CD4-positive, alpha-beta T cell (primary cell): ENCODE measurements at places on chromosomes 3 and 15.

GRCh38 chr3:46061108-46061720 is 33.9 kb upstream of the XCR1 start:
- no peak for DNase-seq

GRCh38 chr15:51641490-51642130 is 19.0 kb upstream of the DMXL2 start:
- DNase-seq: no peak

DNA sequence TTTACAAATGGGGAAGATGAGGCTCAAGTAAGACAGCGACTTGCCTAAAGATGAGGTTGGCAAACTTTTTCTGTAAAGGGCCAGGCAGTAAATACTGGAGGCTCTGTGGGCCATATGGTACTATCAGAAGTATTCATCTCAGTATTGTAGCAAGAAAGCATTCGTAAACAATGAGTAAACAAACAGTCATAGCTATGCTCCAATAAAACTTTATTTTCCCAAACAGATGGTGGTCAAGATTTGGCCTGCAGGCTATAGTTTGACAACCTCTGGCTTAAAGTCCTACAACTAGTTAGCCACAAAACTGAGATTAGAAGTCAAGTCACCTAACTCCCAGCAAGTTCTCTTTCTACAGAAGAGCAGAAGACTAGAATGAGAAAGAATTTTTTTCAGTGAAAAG is 177.0 kb upstream of the NECTIN3 start:
- DNase-seq: no peak

GRCh38 chr15:73600413-73601335 is 32.5 kb downstream of the NPTN start:
- DNase-seq: no peak

DNA sequence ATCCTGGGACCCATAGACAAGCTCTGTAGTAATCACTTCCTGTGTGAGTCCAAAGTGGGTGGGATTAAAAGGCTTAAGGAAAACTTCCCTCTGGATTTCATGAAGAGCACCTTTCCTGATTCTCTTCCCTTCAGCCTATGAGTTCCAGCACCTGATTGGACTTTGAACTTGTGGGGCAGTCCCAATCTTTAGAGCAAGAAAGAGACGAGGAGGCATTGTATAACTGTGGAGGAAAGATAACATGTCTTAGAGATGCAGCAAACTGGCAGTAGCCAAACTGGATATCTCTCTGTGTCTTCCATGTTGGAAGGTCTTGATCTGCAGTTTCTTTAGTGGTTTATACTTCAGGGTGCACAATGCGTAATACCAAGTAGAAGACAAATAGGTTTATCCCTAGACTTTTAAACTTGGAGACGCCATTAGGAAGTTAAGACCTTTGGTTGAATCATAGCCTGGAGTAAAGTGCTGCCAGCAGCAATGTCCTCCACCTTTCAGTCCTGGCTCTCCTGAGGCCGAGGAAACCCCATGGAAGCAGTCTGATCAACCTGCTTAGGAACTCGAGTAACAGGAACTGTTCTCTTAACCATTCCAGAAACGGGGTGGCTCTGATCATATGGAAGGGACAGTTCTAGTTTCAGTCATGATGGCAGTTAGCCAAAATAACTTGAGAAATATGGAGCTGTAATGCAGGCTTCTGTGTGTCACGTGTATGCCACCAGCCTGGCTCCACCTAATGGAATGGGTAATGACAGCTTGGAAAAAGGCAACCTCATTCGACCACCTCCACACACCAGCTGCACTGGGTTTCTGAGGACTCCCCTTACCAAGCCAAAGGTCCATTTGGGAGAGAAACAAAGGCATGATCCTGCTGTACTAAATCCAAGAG is 4.7 kb downstream of the EIF1B start:
- DNase-seq: no peak

DNA sequence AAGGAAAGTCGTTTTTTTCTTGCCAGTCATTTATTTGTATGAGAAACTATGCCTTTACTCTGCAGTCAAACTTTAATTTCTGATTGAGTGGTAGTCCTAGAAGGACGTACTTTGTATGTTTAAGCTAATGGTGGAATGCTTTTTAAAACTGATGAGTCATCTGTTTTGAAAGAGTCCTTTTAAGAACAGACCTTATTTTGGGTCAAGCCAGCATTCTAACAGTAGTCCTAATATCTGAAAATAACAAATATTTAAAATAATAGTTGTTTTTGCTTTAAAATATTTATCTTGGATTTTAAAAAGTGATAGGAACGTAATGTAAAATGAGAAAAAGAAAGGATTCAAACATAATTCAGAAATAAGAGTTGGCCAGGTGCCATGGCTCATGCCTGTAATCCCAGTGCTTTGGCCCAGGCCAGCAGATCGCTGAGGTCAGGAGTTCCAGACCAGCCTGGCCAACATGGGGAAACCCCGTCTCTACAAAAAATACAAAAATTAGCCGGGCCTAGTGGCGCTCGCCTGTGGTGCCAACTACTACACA is 1.3 kb upstream of the LRRC58 start:
- DNase-seq: no peak

DNA sequence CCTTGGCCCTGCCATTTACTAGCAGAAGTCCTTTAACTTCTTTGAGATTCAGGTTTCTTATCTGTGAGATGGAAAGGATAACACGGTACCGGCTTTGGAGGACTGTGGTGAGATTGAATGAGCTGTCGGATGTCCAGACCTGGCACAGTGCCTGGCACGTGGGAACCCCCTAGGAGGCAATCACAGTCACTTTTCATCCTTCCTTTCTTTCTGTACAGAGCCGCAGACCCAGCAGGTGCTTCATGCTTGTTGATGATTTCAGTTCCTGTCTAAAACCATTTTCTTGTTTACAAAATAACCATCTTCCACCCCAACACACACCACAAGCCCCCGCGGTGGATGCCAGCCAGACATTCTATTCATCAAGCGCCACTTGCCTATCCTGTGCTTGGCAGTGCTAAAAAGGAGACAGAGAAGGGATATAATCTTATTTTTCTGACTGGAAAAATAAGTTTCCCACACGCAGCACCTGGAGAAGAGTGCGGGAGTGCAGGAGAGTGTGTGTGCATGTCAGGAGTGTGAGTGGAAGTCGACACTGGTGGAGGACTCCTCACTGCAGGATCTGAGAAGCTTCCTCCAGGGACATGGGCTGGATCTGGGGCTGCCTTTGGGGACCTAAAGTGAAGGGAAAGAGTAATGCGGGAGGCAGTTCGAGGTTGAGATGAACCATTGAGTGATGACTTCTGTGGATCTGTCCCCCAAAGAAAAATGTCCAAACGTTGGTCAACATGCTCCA is 85.7 kb downstream of the ST6GAL1 start:
- DNase-seq: no peak

DNA sequence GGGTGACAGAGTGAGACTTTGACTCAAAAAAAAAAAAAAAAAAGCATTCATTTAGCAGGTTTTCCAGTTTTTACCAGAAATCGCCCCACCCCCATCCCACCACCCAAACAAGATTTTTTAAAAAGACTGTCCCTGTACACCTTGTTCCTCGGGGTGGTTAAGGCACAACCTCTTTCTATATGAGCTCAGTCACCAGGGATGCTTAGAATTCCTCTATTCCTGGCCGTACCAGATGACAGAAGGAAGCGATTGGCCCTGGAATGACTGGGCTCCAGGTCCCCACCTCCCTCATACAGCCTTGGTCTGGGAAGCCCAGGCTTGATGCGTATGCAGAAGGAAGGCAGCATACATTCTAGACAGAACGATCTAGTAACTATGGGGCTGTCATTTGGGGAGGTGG is 25.6 kb downstream of the IDH2 start:
- no peak for DNase-seq

DNA sequence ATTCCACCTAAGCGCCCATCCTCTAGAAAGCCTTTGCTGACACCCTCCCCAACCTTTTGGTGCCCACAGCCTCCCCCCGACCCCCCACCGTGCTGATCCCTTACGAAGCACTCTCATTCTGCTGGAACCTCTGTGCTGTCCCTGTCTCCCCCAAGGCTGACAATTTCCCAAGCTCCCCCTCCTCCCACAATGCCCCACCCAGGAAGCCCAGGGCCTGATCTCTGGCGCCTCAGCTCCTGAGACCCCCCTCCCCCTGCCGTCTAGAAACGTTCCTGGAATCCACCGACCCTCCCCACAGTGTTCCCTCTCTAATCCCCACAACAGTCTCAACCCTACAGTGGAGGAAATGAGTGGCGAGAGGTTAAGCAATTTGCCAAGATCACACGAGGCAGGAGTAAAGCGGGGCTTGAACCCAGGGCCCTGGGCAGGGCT is 18.3 kb downstream of the MYL3 start:
- no peak for DNase-seq

DNA sequence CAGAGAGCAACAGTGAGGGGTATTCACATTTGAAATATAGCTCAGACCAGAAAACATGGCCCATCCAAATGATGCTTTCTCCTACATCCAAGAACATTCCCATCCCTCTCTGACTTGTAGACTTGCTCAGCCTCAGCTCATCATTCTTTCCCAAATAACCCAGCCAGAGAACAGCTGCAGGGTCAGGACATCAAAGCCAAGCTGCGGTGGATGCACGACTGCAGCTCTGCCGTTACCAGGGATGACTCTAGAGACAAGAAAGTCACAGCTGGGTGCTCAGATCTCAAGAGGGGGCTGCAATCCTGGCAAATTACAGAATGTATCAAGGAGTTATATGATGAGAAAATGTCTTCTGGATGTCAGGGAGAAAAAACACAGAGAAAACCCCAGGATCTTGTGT is 944.3 kb downstream of the NTRK3 start:
- no peak for DNase-seq

DNA sequence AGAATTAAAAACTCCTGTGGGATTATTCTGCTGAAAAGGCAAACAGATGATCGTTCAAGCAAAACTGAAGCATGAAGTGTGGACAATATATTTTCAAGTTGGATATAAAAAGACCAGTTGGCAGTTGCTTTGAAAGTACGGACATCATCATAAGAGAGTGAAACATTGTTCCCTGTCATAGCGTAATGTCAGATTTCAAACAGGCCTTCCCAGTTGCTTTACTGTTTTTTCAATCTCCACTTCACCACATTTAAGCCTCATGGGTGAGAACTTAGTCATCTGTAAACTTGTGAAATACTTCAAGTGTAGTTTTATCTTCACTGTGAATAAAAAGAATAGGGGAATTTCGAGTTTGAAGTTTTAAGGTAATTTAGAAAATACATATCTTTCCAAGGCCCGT is 435.1 kb upstream of the CNTN3 start:
- no peak for DNase-seq

DNA sequence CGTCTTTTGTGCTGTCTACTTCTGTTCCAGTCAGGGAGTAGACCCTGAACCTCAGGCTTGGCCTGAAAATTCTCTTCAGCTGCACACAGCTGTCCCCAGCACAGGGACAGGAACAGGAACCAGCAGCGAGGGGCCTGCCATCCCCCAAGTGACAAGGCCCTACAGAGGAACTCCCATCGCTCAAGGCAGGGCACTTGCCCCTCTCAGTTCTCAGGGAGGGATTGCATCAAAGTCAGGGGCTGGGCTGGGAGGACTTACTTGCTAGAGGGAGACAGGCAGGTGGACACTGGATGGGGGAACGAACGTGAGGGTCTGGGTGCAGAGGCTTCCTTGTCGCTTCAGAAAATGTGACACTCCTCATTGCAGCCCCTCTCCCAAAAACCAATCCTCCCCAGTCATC is 163.6 kb downstream of the CHSY1 start:
- DNase-seq: no peak

DNA sequence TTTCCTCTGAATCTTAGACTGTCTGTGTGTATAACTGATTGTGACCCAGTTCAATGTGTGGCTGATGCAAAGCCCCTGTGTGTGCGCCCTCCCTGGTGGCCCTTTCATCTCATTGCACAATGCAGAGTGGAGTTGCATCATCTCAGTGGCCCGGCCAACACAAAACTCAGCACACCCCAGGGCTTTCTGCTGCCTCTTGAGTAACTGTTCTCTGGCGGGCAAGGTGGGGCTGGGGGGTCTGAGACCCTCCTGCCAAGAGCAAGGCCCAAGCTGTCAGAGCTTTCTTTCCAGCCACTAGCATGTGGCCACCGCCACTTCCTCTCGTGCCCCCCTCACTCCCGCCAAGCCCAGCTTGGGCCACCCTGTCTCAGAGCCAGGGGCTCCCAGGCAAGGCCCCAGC is 80.7 kb upstream of the ALDH1L1 start:
- no peak for DNase-seq

DNA sequence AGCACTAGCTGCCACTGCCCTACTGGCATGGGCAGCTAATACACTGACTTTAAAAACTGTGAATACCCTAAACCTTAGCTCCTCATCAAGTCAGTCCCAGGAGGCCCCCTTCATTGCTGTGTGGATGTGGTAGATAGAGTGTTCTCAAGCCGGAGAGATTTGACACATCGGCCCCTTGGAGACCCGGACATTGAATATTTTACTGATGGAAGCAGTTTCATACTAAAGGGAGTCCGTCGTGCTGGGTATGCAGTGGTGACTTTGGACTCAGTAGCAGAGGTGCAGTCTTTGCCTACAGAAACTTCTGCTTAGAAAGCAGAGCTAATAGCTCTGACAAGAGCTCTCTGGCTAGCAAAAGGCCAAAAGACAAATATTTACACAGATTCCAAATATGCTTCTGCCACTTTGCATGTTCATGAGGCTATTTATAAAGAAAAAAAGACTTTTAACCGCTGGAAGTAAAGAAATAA is 17.5 kb downstream of the CCR4 start:
- no peak for DNase-seq

- DNase-seq: no peak
These were observed 187.9 kb upstream of the LMCD1 start for GRCh38 chr3:8313560-8314267.

DNA sequence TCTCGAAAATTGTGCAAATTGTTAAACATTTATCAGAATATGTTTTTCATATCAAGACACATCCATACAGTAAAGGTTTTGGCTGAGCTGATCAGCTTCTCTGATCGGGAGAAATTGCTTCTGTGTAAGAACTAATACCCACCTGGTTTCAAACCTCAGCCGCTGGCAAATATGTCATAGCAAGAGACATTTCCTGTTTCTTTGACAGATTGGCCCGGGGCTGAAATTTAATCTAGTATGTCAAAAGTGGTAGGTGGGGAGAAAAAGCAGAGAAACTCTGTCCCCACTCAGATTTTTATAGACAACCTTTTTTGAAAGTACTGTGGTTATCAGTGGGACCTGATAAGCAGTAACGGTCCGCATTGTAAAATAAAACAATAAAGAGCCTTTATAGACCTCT is 88.8 kb upstream of the SLC24A5 start:
- no peak for DNase-seq
